Central memory CD8-positive, alpha-beta T cell (primary cell): ENCODE measurements at places on chromosomes 7 and 10.
A peak's percentile ranks its signal among the peaks of the same experiment; 100 is the strongest.

GRCh38 chr10:133440633-133441285 is 13.0 kb upstream of the SCART1 start:
- DNase-seq = no peak
- peaks cover 15% of the 10 kb centered on the region for H3K27me3 ChIP-seq
- H3K36me3 ChIP-seq = peaks cover 2% of the 10 kb centered on the region
- H3K4me1 ChIP-seq = peaks cover 24% of the 10 kb centered on the region
- no peak overlapping the region for H3K4me3 ChIP-seq

DNA sequence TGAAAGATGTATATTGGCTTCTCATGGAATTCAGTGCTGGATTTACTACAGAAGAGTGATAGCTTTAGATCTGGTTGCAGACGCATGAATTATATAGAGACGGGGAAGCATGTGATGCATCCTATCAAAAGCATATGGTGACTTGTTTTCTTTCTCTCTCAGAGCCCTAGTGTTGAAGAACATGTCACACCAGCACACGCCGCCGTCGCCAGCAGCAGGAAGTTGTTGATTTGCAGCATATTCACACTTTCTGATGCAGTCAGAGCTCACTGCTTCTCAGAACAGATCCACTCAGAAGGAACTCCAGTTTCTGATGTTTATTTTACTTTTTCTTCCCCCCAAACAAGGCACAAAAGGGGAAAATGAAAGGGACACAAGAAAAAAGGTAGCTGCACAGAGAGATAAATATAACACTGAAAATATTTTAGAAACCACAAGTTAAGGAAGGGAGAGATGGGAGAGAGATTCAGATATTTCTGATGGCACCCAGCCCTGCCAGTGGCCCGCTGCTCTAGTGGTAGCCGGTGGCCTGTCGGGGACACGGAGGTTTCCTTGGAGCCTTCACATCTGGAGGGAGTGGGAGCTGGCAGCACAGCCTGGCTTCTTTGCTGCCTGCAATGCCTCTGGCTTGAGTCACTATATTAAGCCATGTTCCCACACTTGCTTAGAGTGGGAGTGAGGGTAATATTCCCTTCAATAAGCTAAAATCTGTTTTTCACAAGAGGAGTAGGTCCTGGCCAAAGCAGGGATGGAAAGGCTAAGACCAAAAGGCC is 123.2 kb downstream of the NRP1 start:
- H3K27ac ChIP-seq = peak overlapping the region; percentile 94
- no peaks in the 10 kb centered on the region for H3K36me3 ChIP-seq
- DNase-seq = no peak
- no peaks in the 10 kb centered on the region for H3K27me3 ChIP-seq
- H3K4me1 ChIP-seq = peaks cover 15% of the 10 kb centered on the region

DNA sequence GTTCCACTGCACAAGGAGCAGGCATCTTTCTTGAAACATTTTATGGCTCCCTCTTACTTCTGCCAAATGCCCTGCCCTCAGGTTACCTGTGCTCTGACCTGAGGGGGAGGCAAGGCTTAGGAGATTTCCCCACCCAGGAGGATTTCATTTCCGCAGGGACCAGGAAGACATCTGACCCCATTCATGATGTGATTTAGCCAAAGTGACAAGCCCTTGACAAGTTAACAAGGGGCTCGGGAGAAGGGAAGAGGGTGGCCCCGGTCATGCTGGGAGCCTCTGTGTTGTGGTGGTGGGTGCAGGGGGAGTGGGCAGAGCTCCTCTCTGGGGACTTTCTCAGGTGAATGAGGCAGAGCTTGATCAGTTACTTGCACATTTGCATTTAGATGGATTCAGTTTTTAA is 18.9 kb downstream of the GIMAP5 start:
- H3K27me3 ChIP-seq = no peaks in the 10 kb centered on the region
- no peak for DNase-seq
- peak overlapping the region; percentile 44 for H3K4me3 ChIP-seq
- peaks cover 15% of the 10 kb centered on the region for H3K36me3 ChIP-seq

- H3K27me3 ChIP-seq = peaks cover 41% of the 10 kb centered on the region
- H3K27ac ChIP-seq = no peak overlapping the region
- DNase-seq = no peak
- no peak overlapping the region for H3K4me3 ChIP-seq
- peaks cover 5% of the 10 kb centered on the region for H3K36me3 ChIP-seq
Measured at GRCh38 chr10:1567742-1568495, 169.4 kb downstream of the ADARB2 start.

DNA sequence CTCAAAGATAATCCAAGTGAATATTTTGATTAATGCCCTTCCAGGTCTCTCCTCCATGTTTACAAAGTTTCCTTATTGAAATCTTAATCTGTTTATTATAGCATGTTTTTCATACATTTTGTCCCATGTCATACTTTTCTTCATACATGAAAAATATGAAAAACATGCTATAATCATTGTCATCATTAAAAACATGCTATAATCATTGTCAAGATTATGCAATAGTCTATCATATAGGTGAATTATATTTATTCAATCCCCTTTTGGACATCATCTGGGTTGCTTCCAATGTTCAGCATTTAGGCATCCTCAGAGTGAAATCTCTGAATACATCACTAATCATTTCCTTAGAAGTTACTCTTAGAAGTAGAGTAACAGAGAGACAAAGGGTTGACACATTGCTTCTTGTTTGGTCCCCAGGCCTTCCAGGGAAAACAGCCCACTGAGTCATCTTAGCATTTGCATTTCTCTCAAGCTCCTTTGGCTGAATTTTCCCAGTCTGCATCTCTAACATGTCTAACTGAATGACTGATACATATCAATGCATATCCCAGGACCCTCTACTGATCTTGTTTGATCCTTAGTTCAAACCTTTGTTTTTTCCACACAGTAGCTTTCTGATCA is 87.0 kb downstream of the SGMS1 start:
- H3K36me3 ChIP-seq = no peaks in the 10 kb centered on the region
- H3K27me3 ChIP-seq = no peaks in the 10 kb centered on the region
- no peak for DNase-seq
- H3K4me1 ChIP-seq = peaks cover 38% of the 10 kb centered on the region
- no peak overlapping the region for H3K27ac ChIP-seq

DNA sequence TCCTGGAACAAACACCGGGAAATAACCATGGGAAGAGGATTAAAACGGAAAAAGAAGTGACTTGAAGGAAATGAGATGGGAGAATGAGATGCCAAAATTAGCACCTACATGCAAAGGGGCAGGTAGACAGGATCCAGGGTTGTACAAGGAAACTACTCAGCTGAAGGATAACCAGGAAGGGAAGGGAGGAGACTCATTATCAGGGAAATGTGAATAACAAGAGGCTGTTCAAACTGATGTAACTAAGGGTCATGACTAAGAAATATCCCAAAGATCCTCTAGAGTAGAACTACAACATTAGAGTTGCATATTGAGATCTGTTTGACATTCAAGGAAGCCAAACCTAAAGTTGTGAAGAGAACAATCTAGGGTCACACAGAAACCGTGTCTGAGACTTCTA is 166.2 kb upstream of the SP8 start:
- H3K4me3 ChIP-seq = no peak overlapping the region
- no peaks in the 10 kb centered on the region for H3K4me1 ChIP-seq
- H3K27me3 ChIP-seq = no peaks in the 10 kb centered on the region
- no peak for DNase-seq

GRCh38 chr10:49458869-49459268 is 63.0 kb upstream of the DRGX start:
- H3K27me3 ChIP-seq = no peaks in the 10 kb centered on the region
- H3K36me3 ChIP-seq = peaks cover 24% of the 10 kb centered on the region
- no peak overlapping the region for H3K4me3 ChIP-seq
- no peak for DNase-seq

- no peaks in the 10 kb centered on the region for H3K36me3 ChIP-seq
- DNase-seq = no peak
- H3K27me3 ChIP-seq = no peaks in the 10 kb centered on the region
- no peak overlapping the region for H3K4me3 ChIP-seq
- peak overlapping the region; percentile 20 for H3K27ac ChIP-seq
Measured at GRCh38 chr10:11397980-11398580, 213.4 kb downstream of the USP6NL start.

DNA sequence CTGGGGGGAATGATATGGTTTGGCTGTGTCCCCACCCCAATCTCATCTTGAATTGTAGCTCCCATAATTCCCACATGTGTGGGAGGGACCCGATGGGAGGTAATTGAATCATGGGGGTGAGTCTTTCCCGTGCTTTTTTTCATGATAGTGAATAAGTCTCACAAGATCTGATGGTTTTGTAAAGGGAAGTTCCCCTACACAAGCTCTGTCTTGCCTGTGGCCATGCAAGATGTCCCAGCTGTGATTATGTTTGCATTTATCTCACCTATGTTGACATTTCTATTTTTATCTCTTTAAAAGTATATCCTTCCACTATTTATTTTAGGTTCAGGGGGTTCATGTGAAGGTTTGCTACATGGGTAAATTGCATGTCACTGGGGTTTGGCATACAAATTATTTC is 323.9 kb upstream of the GLI3 start:
- H3K36me3 ChIP-seq = no peaks in the 10 kb centered on the region
- H3K27me3 ChIP-seq = no peaks in the 10 kb centered on the region
- no peak for DNase-seq
- H3K27ac ChIP-seq = no peak overlapping the region

DNA sequence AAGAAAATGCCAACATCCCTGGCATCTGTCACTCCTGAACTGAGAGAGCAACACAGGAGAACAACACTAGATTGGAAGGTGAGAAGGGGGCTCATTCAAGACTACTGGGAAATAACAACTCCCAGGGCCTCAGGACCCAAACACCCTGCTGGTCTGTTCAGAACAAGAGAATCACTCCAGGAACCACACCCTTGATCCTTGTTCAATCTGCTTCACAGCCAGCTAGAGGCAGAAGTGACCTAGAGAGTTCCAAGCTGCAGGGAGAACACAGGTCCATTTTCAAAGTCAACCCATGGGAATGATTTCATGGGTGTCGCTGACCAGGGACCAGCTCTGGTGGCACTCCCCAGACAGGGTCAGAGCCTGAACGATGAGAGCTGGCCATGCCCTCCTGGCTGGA is 42.3 kb downstream of the LRRC20 start:
- no peaks in the 10 kb centered on the region for H3K4me1 ChIP-seq
- DNase-seq = no peak

DNA sequence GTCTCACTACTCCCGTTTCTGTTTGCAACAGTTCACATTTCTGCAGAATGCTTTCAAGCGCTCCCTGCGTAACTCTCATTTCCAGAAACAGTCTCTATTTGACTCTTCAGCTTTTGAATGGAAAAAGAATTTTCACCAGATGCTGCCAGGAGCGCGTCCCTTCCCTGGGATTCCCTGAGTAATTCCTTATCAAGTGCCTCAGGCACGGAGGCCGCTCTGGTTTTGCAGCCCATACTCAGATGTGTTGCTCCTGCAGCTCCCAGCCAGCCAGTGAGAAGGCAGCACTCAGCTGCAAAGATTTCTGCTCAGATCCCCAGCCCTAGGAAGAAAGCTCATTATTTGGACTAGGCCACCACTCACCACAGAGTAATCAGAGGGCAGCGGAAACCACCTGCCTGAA is 161.1 kb upstream of the CHST15 start:
- H3K36me3 ChIP-seq = no peaks in the 10 kb centered on the region
- DNase-seq = no peak
- no peaks in the 10 kb centered on the region for H3K4me1 ChIP-seq
- H3K4me3 ChIP-seq = no peak overlapping the region
- H3K27me3 ChIP-seq = peaks cover 23% of the 10 kb centered on the region

GRCh38 chr7:6167587-6168476 is 104.6 kb downstream of the CYTH3 start:
- no peak overlapping the region for H3K4me3 ChIP-seq
- DNase-seq = no peak
- H3K27me3 ChIP-seq = no peaks in the 10 kb centered on the region
- peaks cover 5% of the 10 kb centered on the region for H3K4me1 ChIP-seq
- H3K36me3 ChIP-seq = peaks cover 9% of the 10 kb centered on the region
- peak overlapping the region; percentile 59 for H3K27ac ChIP-seq

DNA sequence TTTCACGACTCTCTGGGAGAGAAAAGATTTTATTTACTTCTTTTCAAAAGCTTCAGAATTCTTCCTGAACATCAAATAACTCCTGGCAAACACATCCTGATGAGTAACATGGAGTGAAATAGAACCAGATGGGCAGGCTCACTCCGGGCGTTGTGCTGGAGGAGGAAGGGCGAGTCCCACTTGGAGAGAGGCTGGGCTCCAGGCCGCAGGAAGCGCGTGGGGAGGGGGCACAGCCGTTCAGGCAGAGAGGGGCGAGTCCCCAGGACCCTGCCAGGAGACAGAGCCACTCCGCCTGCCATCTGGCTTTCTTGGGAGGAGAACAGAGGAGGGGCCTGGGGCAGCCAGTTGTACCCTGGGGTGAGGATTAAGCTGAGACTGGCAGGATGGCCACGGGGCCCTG is 265.9 kb upstream of the ZMIZ1 start:
- H3K36me3 ChIP-seq = no peaks in the 10 kb centered on the region
- peaks cover 56% of the 10 kb centered on the region for H3K27me3 ChIP-seq
- H3K4me3 ChIP-seq = no peak overlapping the region
- H3K27ac ChIP-seq = no peak overlapping the region
- H3K4me1 ChIP-seq = no peaks in the 10 kb centered on the region

DNA sequence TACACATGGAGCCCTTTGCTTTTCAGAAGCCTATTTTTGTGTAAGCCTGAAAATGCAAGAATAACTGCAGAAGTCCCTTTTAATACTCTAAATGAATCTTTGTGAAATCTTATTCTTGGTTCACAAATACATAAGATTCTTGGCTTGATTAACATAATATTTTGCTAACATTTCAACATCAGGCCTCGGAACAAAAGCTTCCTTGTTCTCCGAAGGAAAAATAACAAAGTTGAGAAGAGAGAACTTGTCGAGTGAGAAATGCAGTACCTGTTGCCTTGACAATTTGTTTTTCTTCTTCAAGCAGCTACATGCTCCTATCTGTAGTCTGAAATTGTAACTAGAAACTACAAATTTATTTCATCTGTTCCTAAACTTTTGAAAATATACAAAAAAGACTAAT is 8.5 kb downstream of the NT5C2 start:
- H3K4me1 ChIP-seq = peaks cover 41% of the 10 kb centered on the region
- peaks cover 11% of the 10 kb centered on the region for H3K36me3 ChIP-seq
- DNase-seq = no peak
- no peak overlapping the region for H3K27ac ChIP-seq

DNA sequence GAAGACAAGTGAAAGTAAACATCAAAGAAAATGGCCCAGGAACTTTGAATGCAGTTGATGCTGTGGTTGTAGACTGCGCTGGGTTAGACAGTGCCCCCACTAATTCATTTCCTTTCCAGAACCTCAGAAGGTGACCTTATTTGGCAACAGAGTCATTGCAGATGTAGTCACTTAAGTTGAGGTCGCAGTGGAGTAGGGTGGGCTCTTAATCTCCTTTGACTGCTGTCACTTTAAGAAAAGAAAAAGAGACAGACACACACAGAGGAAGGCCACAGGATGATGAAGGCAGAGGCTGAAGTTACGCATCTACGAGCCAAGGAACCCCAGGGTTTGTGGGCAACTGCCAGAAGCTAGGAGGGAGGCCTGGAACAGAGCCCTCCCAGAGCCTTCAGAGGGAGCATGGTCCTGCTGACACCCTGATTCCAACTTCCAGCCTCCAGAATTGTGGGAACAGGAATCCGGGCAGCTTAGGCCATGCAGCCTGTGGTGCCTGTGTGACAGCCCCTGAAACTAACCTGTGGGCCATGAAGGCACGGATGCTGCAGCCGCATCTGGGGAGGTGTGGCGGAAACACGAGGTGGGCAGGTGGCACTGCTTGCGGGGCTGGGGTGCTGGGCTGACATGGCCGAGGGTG is 107.6 kb downstream of the PRKAG2 start:
- peak overlapping the region; percentile 70 for H3K4me3 ChIP-seq
- H3K36me3 ChIP-seq = peaks cover 7% of the 10 kb centered on the region
- no peak for DNase-seq
- H3K27ac ChIP-seq = peak overlapping the region; percentile 92
- peaks cover 41% of the 10 kb centered on the region for H3K4me1 ChIP-seq
